ENCODE measurements at places on chromosomes 5 and 9.

- DNase-seq: no peak
These were observed 17.1 kb upstream of the SLC6A3 start for GRCh38 chr5:1462358-1462757.

DNA sequence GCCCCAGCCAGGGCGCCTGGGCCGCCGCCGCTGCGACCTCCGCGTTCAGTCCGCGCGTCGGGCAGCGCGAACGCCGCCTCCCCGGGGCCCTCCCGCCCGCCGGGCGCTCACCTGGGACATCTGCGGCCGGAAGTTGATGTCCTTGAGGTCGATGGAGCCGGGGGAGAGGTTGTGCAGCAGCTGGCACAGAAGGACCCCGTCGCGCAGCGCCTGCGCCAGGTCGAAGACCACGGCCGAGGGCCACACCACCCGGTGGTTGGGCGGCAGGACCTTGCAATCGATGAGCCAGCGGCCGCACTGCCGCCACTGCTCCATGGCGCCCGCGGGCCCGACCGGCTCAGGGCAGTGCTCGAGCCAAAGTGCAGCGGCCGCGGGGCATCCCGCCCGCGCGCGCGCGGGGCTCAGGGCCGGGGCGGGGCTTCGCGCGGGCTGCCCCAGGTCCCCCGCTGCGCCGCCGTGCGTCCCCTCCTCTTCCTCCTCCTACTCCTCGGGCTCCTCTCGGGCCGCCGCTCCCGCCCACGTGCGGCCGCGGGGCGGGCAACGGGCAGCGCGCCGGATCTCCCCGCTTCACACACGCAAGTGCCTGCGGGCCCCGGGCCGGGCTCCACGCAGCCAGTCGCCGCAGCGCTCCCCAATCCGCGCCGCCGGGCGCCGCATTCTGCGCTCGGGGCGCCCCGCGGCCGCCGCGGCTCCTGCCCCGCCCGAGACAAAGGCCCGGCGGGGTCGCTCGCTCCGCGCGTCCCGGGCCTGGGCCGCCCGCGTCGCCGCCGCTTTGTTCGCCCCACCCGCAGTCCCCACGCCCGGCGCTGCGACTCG, at the start of gene VAV2:
TSS of gene VAV2 (minus strand) at position 361 of the 816 bp plus-strand sequence. CDS start at position 315, 46 bp downstream.
- peak; percentile 39 for DNase-seq

DNA sequence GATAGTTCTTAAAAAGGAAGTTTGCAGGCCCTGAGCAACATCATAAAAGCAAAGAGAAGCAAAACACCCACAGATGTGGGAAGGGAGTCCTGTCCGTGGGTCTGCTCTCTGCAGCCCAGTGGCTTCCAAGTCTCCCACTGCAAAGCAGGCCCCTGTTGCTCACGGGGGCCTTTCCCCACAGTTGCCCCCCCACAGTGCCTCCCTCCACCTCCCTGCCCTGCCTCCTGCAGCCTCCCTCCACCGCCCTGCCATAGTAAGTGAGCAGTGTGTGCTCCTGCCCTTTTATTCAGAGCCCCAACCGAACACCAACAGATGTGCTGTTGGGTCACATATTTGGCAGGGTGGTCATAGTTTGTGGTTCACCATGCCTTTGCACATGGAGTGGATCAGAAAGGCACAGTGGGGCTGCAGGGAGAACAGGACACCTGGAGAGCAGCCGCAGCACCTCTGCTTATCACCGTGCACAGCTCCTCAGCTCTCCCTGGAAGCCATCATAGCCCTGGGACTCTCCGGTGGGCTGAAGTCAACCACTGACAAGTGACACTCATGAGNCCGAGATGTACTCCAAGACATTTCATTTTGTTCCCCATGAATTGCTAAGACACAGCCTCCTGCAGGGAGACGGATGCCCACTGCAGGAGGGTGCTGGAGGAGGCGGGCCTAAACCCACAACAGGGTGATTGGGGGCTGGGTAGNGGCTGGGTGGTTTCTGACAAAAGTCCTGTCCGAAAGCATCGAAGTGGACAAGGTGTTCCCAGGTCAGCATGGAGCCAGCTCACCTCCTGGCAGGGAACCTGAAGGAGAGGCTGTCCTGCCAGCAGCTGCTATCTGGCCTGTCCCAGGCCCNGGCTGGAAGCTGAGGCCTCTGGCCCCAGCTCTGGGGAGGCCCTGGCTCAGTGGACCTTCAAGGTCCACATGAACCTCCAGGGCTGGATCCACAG, 278.9 kb downstream of the GADD45G start:
- no peak for DNase-seq

GRCh38 chr5:132841305-132841704, 10.9 kb upstream of the SHROOM1 start:
- DNase-seq: no peak

GRCh38 chr9:80644044-80644443, 1045.3 kb downstream of the TLE1 start:
- DNase-seq: no peak

- DNase-seq: no peak
These were observed 236.2 kb upstream of the ADAMTSL1 start for GRCh38 chr9:18237776-18238175.

DNA sequence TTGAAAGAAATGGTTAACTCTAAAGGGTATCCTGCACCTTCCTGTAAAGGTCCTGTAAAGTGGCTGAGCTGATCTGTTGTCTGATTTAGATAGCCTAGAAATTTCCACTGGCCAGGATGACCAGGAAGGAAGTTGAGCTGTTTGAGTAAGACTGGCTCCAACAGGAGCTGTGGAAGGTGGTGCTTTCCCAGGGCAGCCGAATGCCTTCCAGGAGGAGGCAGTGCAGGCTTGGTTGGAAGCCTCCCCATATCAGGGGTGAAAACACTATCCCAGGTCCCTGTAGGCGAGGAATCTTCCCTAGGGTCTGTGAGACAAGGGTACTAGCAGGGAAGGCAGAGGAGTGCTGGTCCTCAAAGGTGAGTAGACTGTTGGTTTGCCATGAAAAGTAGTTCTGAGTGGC, 98.4 kb downstream of the LIX1 start:
- DNase-seq: no peak

- no peak for DNase-seq
These were observed 25.9 kb downstream of the CDC42SE2 start for GRCh38 chr5:131289738-131290137.

DNA sequence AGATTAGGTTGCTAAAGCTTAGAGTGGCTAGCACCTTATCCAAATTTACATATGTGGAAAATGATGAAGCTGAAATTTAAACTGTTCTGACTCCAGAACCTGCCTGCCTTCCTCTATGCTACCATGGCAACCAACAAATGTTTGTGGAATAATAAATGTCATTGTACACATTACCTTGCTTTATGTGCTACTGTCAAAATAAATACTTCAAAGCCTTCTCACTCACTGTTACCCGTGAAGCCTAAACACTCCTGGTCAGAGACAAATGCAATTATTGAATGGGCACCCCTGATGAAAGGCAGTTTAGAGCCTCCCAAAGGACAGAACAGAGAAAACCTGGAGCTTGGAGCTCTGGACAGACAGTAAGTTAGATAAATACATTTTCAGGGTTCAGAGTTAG, 158.6 kb downstream of the FAM114A2 start:
- DNase-seq: no peak

DNA sequence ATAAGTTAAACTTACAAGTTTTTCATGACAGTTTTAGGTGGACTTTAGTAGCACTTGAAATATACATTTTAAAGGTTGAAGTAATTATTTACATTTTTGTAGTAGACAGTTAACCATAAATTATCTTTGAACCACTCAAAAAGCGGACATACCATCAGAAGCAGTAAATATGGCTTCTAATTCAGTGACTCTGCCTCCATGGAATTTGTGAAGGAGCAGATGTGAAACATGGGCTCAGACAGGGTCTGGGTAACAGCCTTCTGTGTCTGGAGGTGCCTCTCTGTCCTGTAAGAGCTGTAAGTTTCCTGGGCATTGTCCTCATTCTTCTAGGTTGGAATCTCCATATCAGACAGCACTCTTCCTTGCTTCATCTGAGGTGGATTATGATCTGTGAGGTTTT, 12.4 kb downstream of the RLN2 start:
- DNase-seq: no peak

DNA sequence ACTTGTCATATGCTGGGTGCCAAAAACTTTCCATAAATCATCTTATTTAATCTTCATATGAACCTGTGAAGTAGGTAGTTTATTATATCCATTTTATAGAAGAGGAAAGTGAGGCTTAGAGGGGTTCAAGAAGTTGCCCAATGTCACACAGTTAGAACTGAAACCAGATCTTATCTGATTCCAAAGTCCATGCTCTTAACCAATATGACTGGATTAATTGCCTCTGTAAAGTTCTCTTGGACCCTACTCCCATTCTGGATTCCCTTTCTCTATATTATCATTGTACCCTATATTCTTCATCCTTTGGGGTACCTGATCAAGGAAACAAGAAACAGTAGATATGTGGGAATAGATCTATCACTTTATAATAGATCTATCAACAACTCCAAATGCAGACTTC, 64.5 kb upstream of the GCNT4 start:
- no peak for DNase-seq

- no peak for DNase-seq
These were observed 14.4 kb downstream of the ELOVL7 start for GRCh38 chr5:60829490-60830266.

- DNase-seq: no peak
These were observed 222.4 kb downstream of the FBN2 start for GRCh38 chr5:128315671-128316070.

DNA sequence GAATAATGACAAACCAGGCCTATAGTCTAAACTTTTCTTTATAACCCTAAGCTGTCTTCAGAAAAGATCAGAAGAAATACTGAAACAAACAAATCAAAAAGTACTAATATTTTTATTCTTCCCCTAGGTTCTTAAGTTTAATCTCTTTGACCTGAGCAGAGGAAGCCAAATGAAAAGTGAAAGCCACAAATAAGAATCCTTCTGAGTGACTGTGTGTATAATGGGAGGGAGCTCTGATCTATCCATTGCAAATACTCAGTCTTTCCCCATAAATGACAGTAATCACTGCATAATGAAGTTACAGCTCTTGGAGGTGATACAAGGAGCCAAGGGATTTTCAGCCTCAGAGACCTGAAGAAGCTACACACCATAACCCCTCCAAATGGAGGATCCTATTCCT, 126.9 kb upstream of the ATP10B start:
- DNase-seq: no peak

DNA sequence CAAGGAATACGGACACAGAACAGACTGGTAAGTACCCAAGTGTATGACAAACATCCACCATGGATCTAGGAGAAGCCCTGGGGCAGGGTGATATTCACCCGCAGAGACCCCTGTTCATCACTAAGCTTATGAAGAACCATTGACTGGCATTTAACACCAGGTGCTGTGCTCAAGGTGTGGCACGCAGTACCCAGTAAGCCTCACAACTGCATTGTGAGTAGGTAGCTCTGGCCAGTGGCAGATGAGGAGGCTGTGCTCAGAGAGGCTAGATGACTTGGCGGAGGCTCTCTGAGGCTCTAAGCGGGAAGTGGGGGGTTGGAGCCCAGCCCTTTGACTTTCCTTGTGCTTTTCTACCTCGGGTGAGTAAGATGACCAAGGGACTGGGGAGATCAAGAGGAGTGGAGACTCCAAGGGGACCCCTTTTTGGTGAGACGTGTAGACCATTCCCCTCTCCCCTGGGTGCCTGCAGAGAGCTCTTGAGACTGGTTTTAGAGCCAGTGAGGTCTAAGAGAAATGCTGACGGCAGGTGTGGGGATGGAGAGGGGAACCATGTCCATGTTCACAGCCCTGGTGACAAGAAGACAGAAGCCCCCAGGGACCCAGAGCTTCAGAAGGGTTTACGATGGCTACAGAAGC, 70.8 kb downstream of the IL6ST start:
- DNase-seq: no peak

GRCh38 chr5:132003170-132003744, 8.2 kb downstream of the ACSL6 start:
- no peak for DNase-seq

DNA sequence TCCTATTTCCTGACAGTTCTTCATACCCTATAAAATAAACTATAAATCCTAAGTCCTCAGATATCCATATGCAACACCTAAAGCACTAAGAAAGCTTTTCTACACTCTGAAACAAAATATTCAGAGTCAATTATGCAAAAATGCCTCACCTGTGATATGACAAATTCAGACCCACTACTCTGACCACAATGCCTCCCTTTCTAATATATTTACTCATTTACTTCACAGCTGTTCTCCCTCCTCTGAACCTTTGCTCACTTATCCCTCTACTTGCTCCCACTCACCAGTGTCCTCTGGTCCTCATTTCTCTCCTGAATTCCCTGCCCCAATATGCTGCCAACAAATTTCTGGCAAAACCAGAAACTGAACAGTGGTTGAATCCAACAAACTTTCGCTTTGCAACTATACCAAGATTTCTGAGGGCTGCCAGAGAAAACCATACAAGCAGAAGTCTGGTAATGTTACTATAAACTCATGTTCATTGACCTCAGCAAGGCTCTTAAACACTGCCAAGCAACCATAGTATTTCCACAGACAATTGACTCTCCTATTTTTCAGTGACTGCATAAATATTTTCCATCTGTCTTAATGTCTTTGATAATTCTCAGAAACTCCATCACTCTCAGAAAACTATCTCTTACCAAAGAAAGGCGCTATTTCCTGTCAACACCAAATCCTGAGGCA, 7.1 kb downstream of the CCNH start:
- DNase-seq: no peak

DNA sequence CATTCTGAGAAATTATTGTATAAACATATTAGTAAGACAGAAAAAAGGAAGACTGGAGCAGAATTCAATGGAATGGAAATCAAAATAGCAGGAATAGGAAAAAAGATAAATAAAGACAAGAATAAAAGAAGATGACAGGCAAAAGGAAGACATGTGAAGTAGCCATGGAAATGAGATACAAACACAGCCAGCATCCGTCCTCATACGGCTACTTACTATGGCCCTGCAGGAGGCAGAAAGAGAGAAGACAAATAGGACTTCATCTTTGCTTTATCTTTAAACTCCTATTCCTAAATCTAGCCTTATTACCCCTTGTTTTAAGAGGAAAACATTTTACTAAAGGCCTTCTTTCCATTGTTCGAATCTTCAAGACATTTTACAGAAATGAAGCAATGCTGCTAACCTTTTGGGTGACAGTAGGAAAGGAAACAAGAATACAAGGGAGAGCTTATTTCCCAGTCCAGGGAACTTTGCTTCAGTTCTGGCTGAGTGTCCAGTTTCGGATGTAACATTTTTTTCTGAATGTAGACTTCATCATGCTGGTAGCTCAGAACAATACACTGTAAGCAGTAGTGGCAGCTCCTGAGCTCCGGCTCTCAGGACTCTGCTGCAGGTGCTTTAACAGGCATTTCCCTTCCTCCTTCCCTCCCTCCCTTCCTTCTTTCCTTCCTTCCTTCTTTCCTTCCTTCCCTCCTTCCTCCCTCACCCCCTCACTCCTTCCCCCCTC, 106.4 kb upstream of the SLC12A2 start:
- no peak for DNase-seq

DNA sequence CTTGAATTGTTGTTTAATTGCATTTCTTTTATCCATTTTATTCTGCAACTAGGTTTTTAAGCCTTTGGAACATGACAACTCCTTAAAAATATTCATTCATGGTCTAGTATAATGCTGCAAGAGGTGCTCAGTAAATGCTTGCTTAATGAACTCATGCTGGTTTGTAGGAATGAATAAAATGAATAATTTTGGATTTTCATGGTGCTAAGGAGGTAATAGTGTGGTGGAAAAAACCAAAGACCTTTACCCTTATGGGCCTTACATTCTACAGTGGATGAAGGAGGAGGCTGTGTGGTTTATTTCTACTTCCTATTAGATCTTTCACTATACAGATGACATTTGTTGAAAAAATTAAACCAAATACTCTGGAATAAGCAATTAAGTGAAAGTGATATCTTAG, 43.4 kb downstream of the LRRTM2 start:
- DNase-seq: no peak

All from CD4-positive, alpha-beta T cell treated with Interleukin-10 for 1 hour (primary cell).